ENCODE measurements at places on chromosomes 16 and 17.

GRCh38 chr16:11563493-11564040 lies 23.2 kb downstream of the LITAF start:
- DNase-seq = no peak

DNA sequence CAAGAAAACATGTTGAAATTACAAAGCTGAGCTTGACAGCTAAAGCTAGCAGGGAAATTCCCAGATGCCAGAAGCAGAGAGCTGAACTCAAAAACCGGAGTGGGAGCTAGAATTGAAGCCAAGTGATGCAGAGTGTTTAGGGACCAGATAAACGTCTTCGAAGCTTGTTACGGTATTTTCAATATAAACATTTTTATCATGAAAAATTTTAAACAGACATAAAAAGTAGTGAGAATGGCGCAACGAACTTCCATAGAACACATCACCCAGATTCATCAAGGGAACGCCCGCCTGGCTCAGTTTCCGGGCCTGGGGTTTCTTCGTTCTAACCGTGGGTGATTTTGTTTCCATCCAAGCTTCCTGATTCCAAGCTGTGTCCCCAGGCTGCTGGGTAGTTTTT lies 18.1 kb downstream of the SPNS2 start:
- DNase-seq = no peak

DNA sequence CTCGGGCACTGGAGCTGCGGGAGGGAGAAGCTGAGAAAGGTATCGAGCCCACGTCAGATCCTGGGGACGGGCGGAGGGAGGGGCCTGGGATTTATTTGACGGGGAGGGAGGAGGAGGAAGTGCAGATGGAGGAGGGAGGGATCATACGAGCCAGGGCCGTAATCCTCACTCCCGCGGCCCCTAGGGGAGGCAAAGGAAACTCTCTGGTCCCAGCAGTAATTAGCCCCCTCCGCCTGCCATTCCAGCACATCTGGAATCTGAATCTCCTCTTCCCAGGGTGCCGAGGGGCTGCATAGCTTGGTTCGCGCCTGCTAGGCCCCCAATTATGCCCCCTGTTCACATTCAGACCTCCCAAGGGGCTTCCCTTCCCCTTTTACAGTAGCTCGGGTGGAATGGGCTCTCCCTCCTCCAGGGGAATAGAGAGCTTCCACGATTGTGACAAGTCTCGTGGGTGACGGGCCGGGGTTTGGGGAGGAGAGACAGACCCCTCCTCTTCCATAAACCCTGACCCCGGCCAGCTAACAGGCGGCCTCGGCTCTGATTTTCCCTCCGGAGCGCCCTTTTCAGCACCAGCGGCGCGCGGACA lies at the start of gene SEZ6L2:
Gene SEZ6L2 (minus strand): TSS at position 35 of the 586 bp plus-strand sequence. CDS start 531 bp downstream, outside the sequence.
- peak; percentile 37 for DNase-seq

GRCh38 chr16:69233124-69233523 lies 46.2 kb downstream of the SNTB2 start:
- no peak for DNase-seq

GRCh38 chr17:49952209-49952911 lies 16.6 kb upstream of the DLX4 start:
- DNase-seq = no peak

- DNase-seq = no peak
Measured at GRCh38 chr17:14094676-14095601, 25.6 kb downstream of the COX10 start.

DNA sequence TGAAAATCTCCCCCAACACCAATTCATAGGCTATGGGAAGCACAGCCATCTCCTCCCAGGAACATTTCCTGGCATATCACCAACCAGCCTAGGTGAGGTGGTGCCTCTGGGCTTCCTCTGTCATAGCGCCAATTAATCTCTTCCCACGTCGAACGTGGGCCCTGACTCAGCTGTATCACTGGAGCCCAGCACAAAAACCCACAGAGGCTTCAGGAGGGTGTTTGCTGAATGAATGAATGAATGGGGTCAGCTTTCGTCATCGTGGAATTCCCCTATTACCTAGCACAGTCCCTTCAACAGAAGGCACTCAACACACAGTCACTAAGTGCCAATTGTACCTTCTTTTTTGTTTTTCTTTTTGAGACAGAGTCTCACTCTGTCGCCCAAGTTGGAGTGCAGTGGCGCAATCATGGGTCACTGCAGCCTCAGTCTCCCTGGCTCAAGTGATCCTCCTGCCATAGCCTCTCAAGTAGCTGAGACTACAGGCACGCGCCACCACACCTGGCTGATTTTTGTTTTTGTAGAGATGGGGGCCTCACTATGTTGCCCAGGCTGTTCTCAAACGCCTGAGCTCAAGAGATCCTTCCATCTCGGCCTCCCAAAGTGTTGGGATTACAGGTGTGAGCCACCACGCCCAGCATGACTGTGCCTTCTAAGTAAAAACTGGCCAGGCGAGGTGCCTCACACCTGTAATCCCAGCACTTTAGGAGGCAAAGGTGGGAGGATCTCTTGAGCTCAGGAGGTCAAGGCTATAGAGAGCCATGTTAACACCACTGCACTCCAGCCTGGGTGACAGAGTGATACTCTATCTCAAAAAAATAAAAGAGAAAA lies 4.1 kb downstream of the ZNF688 start:
- DNase-seq = no peak

DNA sequence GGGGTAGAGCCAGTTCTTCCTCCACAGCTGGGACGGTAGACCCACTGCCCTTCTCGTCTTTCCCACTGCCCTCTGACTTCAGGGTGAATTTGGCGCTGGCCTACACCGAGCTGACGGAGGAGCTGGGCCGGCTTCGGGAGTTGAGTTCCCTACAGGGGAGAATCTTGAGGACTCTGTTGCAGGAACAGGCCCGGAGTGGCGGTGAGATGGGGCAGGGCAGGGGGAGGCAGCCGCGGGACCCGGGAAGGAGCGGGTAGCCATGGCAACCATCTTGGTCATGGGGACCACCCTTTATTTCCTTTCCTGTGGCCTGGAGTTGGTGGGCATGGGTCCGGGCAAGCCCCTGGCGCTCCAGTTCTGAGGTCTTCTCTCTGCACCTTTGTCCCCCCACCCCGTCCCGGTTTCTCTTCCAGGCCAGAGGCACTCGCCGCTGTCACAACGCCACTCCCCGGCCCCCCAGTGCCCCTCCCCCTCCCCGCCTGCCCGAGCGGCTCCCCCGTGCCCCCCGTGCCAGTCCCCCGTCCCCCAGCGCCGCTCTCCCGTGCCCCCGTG lies 14.4 kb downstream of the TBKBP1 start:
- DNase-seq = no peak

- DNase-seq = peak; percentile 70
Measured at GRCh38 chr17:29076722-29077121, 33.8 kb downstream of the PIPOX start.

DNA sequence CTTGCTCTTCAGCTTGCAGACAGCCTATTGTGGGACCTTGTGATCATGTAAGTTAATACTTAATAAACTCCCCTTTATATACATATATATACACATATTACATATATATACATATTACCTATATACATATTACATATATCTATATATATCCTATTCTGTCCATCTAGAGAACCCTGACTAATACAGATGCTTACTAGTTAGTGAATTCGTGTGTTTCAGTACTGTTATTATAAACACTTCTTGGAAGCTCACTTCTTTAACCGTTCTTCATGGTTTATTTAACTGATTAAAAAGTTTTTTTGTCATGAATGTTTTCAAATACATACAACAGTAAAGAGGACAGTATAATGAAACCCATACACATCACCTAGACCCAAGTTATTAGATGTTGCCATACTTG lies 12.6 kb downstream of the ORC6 start:
- DNase-seq = no peak

GRCh38 chr17:7460850-7461660 lies 16.2 kb downstream of the CHRNB1 start:
- no peak for DNase-seq

DNA sequence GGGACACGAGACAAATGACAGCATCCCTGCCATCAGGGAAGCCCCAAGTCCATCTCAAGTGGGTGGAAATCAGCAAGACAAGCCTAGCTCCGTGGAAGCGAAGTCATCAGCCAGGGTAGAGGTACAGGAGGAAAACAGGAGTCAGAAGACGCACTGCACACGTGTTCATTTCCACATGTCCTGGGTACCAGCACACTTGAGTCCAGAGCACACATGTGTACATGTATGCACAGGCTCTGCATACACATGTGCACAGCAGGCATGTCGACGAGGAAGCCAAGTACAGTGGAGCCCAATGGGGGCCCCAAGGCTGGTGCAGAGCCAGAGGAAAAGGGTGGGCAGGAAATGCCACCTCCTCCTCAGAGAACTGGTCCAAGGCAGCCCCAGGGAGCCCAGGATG lies 75.9 kb downstream of the ZNF423 start:
- no peak for DNase-seq

- no peak for DNase-seq
Measured at GRCh38 chr16:83040174-83040573, 413.4 kb downstream of the CDH13 start.

DNA sequence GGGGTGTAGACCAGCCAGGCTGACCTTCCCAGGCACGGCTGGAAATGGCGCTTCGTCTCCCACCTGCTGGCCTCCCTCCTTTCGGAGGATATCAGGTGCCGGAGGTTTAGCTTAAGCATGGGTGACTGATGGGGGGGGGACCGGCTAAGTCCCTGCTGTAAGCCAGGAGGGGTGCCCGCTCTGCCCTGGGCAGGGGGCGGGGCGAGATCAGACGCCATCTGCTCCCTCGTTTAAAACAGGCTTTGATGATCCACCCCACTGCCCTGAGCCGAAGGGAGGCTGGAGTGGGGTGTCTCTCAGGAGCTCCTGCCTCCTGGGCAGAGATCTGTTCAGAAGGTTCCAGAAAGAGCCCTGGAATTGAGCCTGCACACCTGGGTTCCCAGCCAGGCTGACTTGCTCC lies 26.0 kb downstream of the C16orf74 start:
- no peak for DNase-seq

DNA sequence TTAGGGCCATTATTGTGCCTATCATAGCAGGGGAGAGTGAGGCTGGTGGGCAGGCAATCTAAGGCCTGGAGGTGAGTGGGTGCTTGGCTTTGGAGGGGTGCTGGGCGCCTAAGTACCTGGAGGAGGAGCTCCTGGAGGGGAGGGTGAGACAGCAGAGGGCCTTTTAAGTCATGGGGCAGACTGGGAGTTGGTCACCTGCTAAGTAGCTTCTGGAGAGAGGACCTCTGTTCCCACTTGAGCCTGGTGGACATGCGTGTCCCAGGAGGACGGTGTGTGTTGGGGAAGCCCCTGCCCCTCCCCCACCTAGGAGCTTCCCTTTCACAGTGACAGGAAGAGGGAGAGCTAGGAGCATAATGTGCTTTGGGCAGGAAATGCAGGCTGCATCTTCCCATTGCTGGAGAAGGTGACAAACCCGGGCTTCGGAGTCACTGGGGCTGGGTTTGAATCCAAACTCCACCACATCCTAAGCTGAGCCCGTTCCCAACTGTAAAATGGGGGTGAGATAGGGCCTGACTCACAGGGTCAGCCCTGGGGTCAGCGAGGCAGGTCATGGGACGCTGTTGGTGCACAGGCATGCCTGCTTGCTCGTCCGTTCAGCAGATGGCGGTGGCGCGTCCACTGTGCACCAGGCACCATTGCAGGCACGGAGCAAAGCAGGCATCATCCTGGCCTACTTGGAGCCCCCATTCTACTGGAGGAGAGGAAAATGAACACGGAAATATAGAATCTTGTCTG lies 37.9 kb downstream of the CMIP start:
- no peak for DNase-seq

- DNase-seq = no peak
Measured at GRCh38 chr17:43517615-43518386, 28.3 kb downstream of the ETV4 start.

GRCh38 chr16:17574256-17574655 lies 103.5 kb upstream of the XYLT1 start:
- DNase-seq = no peak

GRCh38 chr17:27496005-27496404 lies 39.8 kb downstream of the KSR1 start:
- DNase-seq = no peak

DNA sequence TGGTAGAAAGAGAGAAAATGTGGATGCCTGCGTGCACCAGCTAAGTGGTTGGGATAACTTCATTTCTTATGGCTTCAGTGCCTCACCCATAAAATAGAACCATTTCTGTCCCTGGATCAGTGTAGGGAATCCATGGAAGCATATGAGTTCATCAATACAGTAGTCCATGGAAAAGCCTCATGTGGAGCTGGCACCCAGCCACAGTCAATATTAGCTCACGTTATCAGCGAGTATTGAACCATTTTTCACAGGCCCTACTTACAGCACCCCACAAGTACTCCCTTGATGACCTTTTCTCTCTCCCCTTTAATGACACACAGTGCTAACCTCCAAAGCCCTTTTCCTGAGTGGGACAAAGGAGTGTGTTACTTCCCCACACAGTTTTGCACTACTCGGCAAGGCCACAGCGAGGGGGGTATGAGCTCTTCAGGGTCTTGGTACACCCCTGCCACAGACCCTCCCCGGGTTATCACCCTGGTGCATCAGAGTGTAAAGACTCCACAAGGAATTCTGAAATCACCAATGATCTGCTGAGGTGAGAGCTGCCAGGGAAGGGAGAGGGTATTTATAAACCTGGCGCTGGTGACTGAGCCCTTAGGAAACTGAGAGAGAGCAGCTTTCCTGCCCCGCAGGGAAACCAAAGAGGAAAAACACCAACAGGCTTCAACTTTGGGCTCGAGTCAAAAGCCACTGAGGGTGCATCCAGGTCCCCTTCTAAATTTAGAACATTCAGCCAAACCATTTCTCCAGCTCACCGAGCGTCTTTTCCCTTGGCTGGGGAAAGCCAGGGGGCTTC lies 36.9 kb downstream of the DYNLRB2 start:
- DNase-seq = no peak

GRCh38 chr17:28717578-28718332 lies at the start of gene RAB34:
Gene RAB34, minus strand, starts transcription at chr17:28717868. Its CDS starts 602 bp downstream, at chr17:28717266.
- peak; percentile 52 for DNase-seq

- DNase-seq = no peak
Measured at GRCh38 chr17:31595076-31595475, 203.6 kb downstream of the RAB11FIP4 start.

- no peak for DNase-seq
Measured at GRCh38 chr17:13114601-13115031, 96.8 kb upstream of the ELAC2 start.

DNA sequence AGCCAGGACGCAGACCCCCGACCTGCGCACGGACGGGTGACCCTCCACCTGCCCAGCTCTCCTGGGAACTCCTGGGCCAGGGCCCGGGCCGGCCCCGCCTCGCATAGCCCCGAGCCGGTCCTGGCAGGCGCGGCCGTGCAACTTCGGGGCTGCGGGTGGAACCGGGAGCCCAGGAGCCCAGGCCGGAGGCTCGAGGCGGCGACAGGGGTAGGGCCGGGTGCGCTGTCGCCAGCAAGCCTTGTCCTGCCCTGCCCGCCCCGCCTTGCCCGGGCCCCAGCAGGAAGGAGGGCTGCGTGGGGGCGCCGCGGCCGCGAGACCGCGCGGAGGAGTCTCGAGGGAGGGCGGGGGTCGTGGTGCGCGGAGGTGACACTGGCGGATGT lies 408 bp downstream of the LMF1 start:
- no peak for DNase-seq

GRCh38 chr16:86911437-86911958 lies 333.1 kb downstream of the FOXL1 start:
- no peak for DNase-seq

- no peak for DNase-seq
Measured at GRCh38 chr17:5552841-5553240, 31.5 kb downstream of the NLRP1 start.

All from nucleus accumbens (tissue), 56 donors.